GM13976 (cell line): ENCODE measurements at places on chromosomes 13 and 19.

- no peak for DNase-seq
Measured at GRCh38 chr19:7831452-7831851, 1.4 kb downstream of the EVI5L start.

DNA sequence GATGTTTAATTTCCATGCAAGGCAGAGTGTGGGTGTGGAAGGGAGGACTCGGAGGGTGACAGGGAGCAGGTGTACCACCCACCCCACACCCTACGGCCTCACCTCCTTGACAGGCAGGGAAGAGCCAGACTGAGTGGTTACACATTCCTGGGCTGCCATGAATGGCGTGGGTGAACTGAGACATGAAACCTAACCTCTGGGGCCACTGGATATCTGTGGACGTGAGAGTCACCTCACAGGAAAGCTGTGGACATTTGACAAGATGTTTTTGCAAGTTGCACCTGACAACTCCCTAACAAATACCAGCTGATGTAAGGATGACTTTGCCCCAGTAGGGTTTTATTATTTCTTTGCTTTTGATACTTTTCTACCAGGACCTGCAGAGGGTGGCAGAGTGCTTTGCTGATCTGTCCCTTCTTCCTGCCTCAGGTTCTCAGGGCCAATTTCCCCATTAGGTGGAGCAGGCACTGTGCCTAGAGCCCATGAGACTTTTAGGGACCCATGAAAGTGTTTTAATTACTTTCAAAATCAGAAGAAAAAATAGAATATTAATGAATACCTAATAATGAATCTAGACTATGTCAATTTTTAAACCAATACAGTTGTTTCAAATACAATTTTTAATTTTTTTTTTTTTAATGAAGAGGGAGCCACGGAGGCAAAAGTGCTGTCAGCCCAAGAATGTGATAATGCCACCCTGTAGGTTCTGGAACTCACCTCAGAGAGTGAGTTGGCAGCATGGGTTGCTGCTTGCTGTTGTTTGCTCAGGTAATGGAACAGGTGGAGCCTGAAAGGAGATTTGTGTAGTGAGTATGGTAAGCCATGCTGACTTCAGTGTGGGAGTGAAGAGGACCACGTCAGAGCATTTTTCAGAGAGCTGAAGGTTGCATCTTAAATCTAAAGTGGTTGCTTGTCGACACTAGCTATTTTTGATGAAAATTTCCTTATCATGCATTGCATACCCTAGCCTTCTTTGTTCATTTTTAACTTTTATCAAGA lies 58.0 kb upstream of the CYSLTR2 start:
- peak; percentile 31 for DNase-seq

DNA sequence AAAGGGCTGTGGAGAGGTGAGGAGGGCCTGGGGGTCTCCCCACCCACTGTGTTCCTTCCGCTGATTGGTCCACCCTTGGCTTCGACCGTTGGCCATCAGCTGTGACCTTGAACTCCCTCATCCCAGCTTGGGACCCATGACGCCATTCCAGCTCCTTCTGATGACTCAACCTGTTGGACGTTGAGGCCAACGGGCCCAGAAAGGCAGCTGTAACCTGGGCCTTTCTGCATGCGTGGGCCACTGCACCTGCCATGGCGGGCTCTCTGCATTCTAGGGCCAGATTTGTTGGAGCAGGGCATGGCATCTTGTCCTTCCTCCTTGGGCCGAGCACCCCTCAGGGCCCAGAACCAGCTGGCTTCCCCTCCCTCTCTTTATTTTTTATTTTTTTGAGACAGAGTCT lies 30.2 kb downstream of the PEX11G start:
- no peak for DNase-seq

- no peak for DNase-seq
Measured at GRCh38 chr13:65595916-65596315, 1634.2 kb downstream of the PCDH9 start.

DNA sequence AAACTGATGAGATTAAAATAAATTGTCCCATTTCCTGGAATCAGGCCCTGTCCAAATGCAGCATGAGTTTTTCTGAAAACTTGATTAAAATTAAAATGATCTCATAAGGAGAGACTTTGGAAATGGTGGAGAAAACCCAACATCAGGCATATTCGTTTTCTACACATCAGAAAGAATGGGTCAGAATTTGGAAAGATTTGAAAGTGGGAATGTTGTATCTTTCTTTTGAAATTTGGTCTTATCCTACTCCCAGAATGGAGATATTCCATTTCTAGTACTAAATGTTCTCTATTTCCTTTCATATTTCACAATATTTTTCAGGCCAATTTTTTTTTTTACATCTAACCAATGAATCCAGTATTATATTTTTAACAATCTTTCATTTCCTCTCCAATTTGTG lies 223.9 kb upstream of the RXFP2 start:
- DNase-seq: no peak

DNA sequence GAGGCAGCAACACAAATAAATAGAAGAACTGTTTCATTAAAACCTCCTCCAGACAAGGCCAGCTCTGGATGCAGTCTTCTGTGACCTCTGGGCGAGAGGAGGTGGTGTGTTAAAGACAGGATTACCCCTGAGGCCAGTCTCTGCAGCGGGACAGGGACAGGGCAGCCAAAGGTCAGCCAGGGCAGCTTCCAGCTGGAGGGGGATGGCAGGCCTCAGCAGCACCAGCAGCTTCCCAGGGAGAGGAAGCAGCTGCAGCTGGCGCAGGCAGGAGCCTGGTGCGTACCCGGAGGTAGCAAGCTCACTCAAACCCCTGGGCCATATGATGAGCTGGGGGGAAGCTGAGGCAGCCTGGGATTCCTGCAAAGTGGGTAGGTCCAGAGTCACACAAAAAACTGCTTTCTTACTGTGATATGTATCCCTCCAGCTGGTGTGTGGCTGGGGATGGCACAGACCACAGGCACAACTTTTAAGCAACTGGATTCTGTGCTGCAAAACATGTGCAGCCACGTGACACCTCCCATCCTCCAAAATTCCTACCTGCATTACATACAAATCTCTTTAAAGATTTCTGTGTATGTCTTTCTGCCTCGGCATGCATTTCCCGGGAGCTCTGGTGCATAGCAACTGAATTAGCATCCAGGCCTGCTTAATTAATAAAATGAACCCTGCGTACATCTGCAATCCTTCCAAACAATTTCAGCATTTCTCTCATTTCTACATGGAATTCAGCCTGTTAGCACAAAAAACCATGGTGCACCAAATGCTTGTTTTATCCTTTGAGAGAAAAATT lies 238.3 kb upstream of the MAB21L1 start:
- DNase-seq: no peak

DNA sequence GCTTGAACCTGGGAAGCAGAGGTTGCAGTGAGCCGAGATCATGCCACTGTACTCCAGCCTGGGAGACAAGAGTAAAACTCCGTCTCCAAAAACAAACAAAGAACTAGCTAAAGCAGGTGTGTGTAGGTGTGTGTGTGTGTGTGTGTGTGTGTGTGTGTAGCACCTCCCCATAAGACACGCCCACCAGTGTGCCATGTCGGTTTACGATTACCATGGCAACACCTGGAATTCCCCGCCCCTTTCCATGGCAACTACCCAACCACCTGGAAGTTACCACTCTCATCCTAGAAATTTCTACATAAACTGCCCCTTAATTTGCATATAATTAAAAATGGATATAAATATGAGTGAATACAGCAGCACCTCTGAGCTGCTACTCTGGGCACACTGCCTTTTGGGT lies 80.9 kb upstream of the ADGRE5 start:
- no peak for DNase-seq

DNA sequence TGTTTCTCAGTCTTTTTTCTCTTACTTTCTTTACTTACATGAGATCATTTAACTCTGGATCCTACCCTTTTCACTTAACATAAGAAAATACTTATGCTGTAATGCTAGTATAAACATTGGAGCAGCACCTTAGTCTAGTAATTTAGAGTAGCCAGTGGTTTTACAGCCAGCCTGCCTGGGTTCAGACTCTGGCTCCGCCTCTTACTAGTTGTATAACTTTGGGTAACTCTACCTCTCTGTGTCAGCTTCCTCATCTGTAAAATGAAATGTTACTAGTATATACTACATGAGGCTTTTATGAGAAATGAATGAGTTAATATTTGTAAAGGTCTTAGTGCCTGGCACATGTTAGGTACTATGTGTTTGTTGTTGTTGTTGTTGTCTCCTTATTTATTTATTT lies 5.6 kb downstream of the CDADC1 start:
- DNase-seq: no peak

DNA sequence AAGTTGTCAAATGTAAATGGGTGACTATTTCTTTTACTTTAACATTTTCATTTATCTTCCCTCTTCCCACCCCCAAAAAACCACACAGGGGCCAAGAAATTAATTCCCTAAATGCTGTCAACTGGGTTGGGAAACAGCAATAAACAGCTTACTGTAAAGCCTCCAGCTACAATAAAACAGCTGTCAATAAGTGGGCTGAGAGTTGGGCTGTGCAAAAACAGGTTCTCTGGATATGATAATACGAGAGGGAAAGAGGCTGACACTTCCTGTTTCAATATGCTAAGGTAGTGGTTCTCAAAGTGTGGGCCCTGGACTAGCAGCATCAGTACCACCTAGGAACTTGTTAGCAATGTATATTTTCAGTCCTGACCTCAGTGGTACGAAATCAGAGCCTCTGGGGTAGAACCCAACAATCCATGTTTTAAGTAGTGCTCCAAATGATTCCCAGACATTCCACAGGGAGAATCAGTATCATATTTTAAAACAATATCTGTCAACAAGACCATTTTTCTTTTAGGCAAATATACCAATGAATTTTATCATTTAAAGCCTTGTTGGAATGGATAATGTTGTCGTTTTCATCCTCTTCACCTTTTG lies 8.4 kb downstream of the PCDH9 start:
- DNase-seq: no peak

DNA sequence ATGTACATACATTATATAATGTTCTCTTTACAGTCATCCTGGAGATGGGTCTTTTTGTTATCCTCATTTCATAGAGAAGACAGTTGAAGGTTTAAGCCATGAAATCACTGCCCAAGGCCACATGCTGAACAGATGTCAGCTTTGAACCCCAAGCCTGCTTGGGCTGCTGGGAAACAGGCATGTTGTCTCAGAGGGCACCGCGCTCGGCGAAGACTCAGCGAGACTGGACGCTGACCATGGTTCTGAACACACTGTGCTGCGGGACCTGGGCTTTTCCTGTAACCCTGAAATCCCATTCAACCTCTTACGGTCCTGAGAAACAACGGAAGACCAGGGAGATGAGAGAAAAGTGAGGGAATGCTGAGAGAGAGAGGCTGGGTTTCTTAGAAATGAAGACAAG lies 27.3 kb downstream of the LRFN3 start:
- DNase-seq: no peak

- no peak for DNase-seq
Measured at GRCh38 chr19:5648464-5648863, 25.6 kb downstream of the SAFB start.

GRCh38 chr19:33921165-33921564 lies 124.5 kb downstream of the KCTD15 start:
- DNase-seq: no peak

DNA sequence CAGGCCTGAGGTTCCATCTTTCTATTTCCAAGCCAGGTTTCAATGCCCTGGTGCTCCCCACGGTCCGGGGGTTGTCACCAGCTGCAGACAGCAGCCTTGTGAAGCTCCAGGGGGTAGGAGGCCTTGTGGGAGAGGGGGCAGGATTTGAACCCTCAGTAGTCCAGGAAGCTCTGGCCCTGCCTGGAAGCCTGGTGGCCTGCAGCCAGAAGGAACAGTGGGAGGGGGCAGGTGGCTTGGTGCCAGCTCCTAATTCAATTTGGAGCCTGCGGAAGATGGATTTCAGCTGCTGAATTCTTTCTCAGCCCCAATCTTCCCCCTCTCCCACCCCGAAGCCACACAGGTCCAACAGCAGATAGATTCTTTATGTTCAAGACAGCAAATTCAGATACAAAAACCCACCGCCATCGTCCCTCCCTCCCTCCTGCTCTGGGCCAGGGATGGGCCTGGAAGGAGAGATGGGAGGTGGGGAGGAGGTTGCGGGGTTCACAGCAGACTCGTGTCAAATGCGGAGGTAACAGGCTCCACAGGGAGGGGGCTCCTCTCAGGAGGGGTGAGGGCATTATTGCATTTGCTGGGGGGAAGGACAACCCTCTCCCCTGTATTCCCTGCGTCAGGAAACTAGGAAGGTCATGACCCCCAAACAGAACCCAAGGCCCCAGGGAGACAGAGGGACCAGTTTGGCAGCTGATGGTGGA lies 2.4 kb upstream of the PTGER1 start:
- no peak for DNase-seq

DNA sequence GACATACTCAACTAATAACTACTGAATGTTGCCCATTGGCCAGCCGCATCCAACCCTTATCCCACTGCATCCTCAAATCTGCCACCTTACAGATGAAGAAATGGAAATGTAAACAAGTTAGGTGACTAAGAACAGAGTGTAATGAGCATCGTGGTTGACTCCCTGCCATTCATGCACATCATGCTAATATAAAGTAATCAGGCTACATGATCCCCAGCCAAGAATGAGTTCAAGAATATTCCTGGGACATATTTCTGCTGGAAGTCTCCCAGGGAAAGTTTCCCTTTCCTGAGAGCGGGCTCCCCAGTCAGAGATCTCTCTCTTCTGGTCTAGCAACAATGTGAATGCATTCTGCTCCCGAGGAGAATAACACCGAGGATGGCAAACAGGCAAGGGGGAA lies 55.9 kb upstream of the SERP2 start:
- DNase-seq: no peak
